ENCODE measurements at places on chromosomes 7 and 10. TPM values are rescaled to one million over a fixed set of nuclear protein-coding genes. Genes with fewer than 3 reads are reported as not detected.

DNA sequence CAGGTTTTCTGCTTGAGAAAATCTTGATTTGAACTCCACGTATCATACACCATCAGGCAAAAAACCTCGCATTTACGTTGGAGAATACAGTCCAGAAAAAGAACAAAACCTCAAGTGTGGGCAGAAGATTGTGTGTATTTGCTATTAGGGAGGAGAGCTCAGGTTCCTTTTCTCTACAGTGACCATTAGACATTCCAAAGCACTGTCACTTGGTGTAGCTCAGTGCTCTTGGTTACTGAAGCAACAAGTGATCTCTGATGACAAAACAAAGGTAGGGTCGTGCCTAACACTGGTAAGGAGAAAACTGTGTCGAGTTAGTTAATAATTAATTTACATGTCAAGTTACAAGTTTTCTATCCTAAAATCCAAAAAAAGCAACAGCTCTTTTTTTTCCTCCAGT, 72.6 kb downstream of the C1GALT1 start:
- no peak for DNase-seq

The CALML5 gene
- not detected for total RNA-seq

DNA sequence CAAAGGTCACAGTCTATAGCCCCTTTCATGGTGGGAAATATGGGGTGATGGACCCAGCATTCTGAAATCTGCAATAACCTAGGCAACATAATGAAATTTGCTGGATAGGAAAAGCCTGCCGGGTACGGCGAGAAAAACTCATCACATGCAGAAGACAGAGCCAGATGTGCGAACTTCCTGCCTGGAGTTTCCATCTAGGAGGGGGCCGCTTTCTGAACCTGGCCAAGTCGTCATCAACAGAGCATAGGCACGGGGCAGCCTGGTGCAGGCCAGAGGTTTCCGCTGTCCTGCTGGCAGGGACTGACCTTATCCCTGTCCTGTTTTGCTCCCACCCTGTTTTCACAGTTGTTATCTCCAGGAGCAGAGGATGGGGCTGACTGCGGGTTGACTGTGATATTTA, 27.4 kb downstream of the CCDC3 start:
- DNase-seq: no peak

DNA sequence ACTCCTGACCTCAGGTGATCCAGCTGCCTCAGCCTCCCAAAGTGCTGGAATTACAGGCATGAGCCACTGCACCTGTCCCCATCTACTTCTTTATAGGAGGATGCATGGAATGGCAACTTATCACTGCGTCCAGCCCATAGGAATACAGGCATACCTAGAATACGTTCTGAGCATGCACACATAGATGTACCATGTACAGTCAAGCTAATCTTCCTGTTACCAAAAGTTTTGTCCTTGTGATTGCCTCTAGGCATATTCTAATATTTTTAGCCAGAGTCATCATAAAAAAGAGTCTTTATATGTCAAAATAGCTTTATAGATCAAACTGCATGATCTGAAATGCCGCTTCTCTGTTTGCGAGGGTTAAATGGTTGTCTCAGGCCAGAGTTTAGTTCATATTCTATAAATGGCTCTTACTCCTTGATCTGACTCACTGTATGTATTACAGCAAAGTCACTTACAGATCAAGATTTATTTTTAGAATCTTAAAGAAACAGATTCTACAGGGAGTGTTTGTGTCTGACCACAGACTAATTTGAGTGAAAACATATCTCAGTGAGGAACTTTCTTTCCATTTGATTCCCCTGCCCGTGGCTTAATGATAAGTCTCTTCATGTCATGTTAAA, 210.9 kb downstream of the CREB5 start:
- DNase-seq: no peak

DNA sequence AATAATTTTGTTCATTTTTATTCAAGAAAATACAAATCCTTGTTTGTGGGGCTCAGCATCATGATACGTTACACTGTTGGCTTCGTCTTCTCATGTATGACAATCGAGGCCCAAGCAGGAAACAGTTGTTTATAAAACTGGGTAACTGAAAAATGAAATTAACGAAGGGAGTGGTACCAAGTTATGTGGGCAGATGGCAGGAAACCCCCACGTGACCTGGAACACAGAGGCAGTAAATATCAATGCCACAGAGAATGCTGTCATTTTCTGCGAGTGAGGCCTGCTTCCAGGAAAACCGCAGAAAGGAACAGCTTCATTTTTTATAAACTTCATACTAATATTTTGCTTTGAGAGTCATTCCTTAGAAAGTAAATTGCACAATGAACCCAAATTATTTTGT, 201.0 kb upstream of the ADARB2 start:
- DNase-seq: peak; percentile 49

The SPDYE1 gene
- not detected for total RNA-seq
